Kidney epithelial cell (primary cell): ENCODE measurements at places on chromosomes 5 and 9. TPM values are rescaled to one million over a fixed set of nuclear protein-coding genes. Genes with fewer than 3 reads are reported as not detected.

- no peak for DNase-seq
Measured at GRCh38 chr5:1217596-1218206, 7.5 kb upstream of the SLC6A18 start.

DNA sequence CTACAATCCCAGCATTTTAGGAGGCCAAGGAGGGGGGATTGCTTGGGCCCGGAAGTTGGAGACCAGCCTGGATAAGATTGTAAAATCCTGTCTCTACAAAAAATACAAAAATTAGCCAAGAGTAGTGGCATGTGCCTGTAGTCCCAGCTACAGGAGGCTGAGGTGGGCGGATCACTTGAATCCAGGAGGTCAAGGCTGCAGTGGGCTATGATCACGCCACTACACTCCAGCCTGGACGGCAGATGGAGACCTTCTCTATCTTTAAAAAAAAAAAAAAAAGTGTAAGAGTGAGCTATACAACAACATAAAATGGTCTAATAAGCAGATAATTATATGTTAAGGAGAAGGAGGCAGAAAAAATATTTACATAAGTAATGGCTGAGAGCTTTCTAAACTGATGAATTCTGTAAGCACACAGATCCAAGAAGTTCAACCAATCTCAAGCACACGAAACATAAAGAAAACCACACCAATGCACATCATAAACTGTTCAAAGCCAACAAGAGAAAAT lies 23.0 kb downstream of the CDC14B start:
- DNase-seq, result no peak

The SLC4A9 gene
- 0.07 TPM in 1 of 2 replicates, not detected in the other for total RNA-seq

- DNase-seq, result no peak
Measured at GRCh38 chr5:20536813-20537212, 548.8 kb upstream of the CDH18 start.

DNA sequence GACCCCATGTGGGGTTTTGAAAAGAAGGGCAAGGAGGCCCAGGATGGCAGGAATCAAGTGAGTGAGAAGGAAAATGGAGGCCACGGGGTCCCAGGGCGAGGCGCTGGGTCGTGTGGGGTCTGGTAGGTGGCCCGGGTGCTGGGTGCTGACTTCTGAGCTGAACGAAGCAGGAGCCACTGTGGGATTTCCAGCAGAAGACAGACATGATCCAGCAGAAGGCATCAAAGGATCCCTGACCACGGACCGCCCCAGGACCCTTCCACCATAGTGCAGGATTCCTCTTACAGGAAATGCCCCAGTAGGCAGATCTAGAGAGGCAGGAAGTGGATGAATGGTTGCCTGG lies 106.7 kb downstream of the ADAMTS2 start:
- no peak for DNase-seq

- no peak for DNase-seq
Measured at GRCh38 chr5:54944364-54944763, 41.0 kb downstream of the ESM1 start.

DNA sequence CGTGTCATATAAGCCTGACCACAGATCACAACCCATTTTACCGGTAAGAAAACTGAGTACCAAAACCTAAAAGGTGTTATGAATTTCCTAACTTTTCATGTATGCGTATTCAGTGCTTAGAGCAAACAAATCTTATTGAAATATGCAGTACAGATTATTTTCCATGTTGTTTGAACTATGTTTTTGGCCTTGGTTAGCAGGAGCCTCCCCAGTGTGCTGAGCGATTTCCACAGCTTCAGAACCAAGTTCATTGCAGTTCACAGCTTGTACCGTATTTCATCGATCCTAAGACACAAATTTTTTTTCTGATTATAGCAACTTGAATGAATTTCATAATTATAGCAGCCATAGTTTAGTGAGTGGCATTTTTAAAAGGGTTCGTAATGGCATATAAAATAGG lies 13.7 kb downstream of the ADAMTSL1 start:
- DNase-seq, result no peak

DNA sequence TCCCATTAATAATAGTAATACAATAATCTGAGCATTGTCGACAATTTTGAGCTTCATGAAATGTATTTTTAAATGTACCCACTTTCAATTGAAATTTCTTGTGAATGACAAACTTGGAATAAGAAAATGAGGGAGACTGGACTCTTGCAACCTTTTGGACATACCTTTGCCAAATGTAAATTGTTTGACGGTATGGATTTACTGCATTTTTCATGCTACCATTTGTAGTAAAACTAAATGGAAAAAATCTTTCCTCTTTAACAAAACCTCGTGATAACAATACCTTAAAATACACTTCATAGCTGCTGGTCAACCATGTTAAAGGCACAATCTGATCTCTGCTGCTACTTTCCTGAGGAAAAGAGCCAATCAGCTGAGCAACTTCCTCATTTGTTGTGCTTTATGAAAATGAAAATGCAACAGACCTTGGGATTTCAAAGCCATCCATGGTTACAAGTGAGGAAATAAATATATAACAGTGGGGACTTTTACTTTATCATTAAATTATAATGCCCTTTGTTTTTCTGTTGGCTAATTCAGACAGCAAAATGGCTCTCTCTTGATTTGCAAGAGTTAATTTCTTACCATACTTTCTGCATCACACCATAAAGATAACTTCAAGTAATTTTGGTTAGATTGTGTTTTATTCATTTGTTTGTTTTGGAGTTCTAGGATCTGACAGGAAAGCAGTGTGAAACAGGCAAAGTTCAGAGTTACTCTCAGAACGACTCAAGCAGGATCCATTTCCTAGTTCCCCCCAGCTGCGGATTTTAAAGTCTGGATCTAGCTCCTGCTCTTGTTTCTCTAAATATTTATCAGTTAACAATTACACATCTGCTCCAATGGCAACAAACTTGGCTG lies 1.1 kb downstream of the ALDH1A1 start:
- no peak for DNase-seq

The AIF1L gene
- total RNA-seq, result 50.7 and 58.4 TPM in 2 replicates

The PCDHB7 gene
- total RNA-seq, result 0.96 and 1.5 TPM in 2 replicates

The PCDHGA6 gene
- total RNA-seq, result 1.7 and 3.1 TPM in 2 replicates

- DNase-seq, result no peak
Measured at GRCh38 chr5:172956936-172957335, 2.3 kb upstream of the RPL26L1 start.

The QRFP gene
- total RNA-seq, result not detected in 2 replicates

The SPINK4 gene
- not detected in 2 replicates for total RNA-seq

DNA sequence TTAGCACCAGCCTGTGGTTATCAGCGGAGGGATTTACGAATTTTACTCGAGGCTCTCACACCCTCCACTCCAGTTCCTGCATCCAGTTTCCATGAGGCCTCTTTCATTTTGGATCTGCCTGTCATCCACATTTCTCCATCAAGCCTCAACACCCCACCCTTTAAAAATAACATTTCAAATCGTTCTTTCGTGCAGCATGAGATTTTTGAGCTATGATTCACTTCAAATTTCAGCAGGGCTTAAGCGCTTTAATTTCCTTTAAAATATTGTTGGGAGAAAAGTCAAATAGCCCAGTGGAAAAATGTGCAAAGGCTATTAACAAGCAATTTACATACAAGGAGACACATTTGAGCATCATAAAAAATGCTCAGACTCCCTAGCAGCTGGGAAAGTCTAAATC lies 103.2 kb downstream of the MSX2 start:
- no peak for DNase-seq

DNA sequence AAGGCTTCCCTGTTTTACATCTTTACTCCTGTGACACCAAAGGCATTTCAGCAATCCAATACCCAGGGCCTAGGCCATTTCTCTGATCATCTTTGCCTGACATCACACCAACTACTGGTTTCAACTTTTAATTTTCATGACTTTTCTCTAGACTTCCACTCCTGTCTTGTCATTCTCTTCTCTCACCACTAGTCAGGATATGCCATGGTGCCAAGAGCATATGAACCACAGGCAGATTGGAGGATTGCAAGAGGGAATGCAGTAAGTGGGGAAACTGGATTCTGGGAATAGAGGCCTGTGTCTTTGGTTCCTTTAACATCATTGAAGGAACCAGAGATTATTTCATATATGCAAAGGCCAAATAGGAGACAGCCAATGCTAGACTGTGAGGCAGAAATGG lies 69.3 kb downstream of the ANKRD31 start:
- no peak for DNase-seq
